ENCODE measurements at places on chromosomes 3 and 15. TPM values are rescaled to one million over a fixed set of nuclear protein-coding genes. Genes with fewer than 3 reads are reported as not detected.

SNX33 gene
- polyA plus RNA-seq = 0.43 TPM

SPSB4 gene
- not detected for polyA plus RNA-seq

KLHL18 gene
- polyA plus RNA-seq = 11.7 TPM

PLS1 gene
- polyA plus RNA-seq = 6.2 TPM

EPHB1 gene
- 0.48 TPM for polyA plus RNA-seq

GABRR3 gene
- polyA plus RNA-seq = not detected

GRCh38 chr3:72095521-72095920 lies 310.6 kb upstream of the PROK2 start:
- H3K4me3 ChIP-seq = no peak overlapping the region
- no peak for DNase-seq
- H3K27me3 ChIP-seq = no peaks in the 10 kb centered on the region
- no peak overlapping the region for H3K27ac ChIP-seq
- peaks cover 7% of the 10 kb centered on the region for H3K4me1 ChIP-seq

GRCh38 chr3:152969557-152970300 lies 134.8 kb downstream of the P2RY1 start:
- H3K36me3 ChIP-seq = no peaks in the 10 kb centered on the region
- H3K27ac ChIP-seq = no peak overlapping the region
- DNase-seq = no peak

DNA sequence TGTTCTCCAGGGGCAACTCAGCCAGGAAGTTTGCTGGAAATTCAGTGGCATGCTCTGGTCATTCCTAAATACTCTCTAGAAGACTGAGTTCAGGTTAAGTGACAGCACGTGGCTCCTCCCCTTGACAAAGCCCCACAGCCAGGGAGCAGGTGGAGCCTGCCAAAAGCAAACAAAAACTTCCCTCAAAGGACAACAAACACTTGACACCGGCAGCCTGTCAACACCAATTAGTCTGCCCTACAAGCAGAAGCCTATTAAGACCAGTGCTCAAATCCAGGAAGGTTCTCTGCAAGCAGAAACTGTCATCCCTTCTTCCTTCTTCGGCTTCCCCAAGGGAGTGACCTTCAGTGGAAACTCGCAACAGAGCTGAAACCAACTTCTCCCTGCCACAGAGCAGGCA lies 5.0 kb downstream of the MEX3B start:
- no peak overlapping the region for H3K27ac ChIP-seq
- H3K36me3 ChIP-seq = no peaks in the 10 kb centered on the region
- H3K27me3 ChIP-seq = peaks cover 5% of the 10 kb centered on the region

GRCh38 chr15:39966521-39966920 lies 32.6 kb downstream of the EIF2AK4 start:
- peaks cover 21% of the 10 kb centered on the region for H3K4me1 ChIP-seq
- H3K27ac ChIP-seq = no peak overlapping the region
- no peak overlapping the region for H3K4me3 ChIP-seq

GRCh38 chr3:187720337-187720670 lies 17.9 kb upstream of the RTP2 start:
- no peak overlapping the region for H3K27ac ChIP-seq
- H3K27me3 ChIP-seq = peaks cover 4% of the 10 kb centered on the region
- H3K4me3 ChIP-seq = no peak overlapping the region
- H3K4me1 ChIP-seq = no peaks in the 10 kb centered on the region
- no peak for DNase-seq
- peaks cover 28% of the 10 kb centered on the region for H3K36me3 ChIP-seq

DNA sequence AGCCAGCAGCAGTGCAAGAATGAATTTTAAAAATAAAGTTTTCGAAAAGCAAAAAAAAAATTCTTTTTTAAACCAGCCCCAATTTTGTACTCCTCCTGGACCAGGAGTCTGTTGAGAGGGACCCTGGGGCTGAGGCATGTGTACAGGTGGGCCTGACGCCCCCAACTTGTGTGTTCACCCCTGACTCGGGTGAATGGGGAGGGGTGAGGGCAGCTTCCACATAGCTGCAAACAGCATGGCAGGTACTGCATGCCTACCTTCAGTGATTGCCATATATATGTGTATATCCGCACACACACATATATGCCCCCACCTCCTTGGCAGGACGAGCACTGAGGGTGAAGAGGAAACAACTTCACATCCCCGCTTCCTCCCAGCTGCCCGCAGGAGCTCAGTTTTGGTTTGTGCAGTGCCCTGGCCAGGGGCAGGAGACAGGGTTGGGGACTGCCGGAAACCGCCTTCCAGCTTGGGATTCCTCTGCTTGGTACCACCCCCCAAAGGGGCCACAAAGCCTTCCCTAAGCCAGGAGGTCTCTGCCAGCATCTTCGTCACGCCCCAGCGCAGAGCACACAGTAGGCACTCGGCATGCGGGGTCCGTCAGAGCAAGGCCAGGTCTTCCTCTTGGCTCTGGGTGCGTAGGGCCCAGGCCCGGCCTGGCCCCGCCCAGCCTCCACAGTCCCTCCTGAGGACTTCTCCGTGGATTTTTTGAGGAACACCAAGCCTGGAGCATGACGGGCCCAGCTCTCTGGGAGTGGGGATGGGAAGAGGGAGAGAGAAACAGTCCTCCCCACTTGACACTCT lies 61.8 kb upstream of the RPL32 start:
- H3K4me1 ChIP-seq = peaks cover 52% of the 10 kb centered on the region
- H3K4me3 ChIP-seq = peak overlapping the region; percentile 25
- DNase-seq = no peak
- peaks cover 22% of the 10 kb centered on the region for H3K36me3 ChIP-seq
- H3K27ac ChIP-seq = no peak overlapping the region

- DNase-seq = no peak
- peaks cover 26% of the 10 kb centered on the region for H3K36me3 ChIP-seq
- H3K27ac ChIP-seq = peak overlapping the region; percentile 81
- no peaks in the 10 kb centered on the region for H3K27me3 ChIP-seq
- H3K4me1 ChIP-seq = peaks cover 2% of the 10 kb centered on the region
Measured at GRCh38 chr3:105676621-105677300, 192.1 kb downstream of the CBLB start.

DNA sequence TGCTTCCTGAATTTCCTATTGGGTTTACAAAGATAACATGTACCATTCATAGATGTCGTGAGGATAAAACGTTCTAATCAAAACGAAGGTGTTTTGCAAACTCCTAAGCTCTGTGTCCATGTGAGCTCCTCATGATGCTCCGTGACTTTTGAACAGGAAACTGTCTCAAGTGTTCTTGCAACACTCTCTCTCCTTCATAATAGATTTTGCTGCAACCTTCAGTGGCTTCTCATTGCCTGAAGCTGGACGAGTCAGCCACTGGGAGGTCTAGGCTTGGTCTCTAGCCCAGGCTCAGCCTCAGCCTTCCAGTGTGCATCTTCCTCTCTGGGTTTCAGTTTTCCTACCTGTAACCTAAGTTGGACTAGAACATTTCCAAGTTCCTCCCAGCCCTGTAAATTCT lies 18.7 kb upstream of the BCL2A1 start:
- H3K27me3 ChIP-seq = peaks cover 1% of the 10 kb centered on the region
- peaks cover 1% of the 10 kb centered on the region for H3K4me1 ChIP-seq
- no peak for DNase-seq
- H3K27ac ChIP-seq = no peak overlapping the region
- no peaks in the 10 kb centered on the region for H3K36me3 ChIP-seq

DNA sequence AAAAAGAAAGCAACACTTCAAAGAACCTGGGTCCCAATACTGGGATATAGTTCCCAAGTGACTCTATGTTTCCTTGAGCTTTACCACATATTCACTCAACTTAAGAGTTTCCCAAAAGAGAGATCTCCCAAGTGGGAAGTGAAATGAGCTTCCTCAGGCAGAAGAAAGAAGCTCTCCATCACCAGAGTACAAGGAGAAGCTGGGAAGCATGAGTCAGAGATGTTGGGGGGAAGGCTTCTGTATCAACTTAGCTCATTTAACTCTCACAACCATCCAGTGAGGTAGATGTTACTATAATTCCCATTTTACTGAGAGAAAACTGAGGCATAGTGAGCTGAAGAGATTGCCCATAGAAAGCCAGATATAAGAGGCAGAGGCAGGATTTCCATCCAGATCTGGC lies 47.0 kb upstream of the TRIM42 start:
- H3K27me3 ChIP-seq = peaks cover 3% of the 10 kb centered on the region
- no peak for DNase-seq
- no peaks in the 10 kb centered on the region for H3K36me3 ChIP-seq
- no peak overlapping the region for H3K4me3 ChIP-seq
- H3K27ac ChIP-seq = no peak overlapping the region

DNA sequence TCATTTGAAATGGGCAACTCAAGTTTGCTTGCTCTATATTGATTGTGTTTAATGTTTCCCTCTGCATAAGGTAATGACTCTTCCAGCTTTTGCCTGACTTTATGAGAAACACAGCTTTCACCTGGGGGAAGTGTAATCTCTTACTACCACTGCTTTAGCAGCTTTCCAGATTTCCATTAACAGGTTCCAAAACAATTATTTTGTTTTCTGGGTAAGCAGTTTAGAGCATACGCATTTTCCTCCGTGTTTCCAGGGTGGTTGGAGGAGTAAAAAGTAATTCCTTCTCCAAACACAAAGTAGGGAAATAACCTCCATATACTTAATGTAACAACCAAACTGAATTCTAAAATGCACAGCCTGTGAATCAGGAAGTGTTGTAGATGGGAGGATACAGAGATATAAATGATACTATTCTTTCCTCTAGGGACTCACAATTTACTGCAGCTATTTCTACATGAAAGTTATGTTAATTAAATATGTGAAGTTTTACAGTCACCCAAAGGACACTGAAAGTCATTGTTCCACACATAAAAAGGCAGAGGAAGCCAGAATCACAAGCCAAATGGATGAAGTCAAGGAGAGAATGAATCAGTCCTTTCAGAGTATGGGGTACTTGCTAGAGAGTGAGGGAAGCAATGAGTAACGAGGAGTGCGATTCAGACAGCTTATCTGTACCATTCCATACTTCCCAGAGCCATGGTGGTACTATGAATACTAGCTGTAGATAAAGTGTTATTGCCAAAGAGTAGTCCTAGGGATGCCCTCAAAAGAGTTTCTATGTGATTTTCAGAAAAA lies 16.6 kb downstream of the ST3GAL6 start:
- peaks cover 4% of the 10 kb centered on the region for H3K4me1 ChIP-seq
- H3K36me3 ChIP-seq = no peaks in the 10 kb centered on the region
- H3K27ac ChIP-seq = no peak overlapping the region
- H3K27me3 ChIP-seq = no peaks in the 10 kb centered on the region
- no peak for DNase-seq

DNA sequence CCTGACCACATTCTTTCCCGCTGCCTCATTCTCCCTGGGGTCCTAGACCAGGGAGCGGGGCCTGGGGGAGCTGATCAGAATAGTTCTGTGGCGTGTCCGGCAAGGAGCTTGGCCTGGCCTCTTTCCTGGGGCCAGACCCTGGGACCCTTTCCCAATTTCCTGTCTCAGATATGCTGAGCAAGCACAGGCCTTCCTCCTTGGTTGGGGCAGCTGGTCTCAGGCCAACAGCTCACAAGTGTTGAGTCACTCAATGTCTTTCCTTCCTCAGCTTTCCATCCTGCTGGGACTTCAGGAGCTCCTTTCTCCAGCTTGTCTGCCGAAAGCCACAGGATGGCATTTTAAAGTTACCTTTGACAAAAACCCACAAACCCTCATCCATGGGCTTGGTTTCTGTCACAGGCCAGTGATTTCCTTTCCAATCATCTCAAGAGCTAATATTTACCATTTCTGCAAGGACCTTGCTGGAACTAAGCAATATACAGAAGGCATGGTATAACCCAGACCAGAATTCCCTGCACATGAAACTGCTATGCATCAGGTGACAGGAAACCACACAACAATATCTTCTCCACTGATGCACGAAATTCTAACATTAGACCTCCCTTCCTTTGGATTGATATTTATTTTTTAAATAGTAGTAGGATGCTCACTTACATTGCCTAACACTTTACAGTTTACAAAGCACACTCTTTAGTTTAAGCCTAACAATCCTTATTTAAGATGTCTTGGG lies 19.5 kb upstream of the TIMP4 start:
- H3K4me3 ChIP-seq = no peak overlapping the region
- H3K27ac ChIP-seq = no peak overlapping the region
- H3K27me3 ChIP-seq = peaks cover 4% of the 10 kb centered on the region
- H3K4me1 ChIP-seq = no peaks in the 10 kb centered on the region
- no peaks in the 10 kb centered on the region for H3K36me3 ChIP-seq

DNA sequence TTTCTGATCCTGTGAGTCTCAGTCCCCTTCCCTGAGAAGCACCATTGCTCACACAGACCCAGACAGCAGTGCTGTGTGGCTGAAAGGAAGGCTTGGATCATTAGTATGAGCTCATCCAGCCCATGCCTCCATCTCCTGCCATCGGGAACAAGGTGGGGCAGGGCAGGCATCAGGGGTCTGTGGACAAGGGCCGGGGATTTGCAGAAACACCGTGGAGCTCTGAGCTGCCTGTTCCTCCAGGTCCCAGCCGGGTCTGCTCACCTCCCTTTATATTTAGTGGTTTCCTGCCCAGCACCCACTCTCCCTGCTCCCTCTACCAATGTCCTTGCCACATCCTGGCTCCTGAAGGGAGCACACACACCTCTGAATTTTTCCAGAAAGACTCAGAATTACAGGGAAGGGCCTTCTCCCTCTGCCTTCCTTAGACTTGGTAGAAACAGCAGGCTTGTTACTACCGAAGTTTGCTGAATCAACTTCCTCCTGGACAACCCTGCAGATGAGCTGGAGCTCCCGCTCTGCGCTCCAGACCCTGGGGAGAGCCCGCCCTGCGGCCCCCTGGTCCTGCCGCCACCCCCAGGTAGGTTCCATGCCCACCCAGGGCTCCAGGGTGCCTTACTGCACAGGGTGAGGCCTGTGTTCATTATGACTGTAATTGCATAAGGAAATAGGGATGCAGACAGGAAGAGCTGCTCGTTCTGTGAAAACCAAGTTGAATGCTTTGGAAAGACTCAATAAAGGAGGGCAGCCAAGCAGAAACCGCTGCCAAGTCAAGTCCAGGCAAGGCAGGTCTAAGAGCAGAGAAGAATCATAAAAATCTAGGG lies 128.1 kb downstream of the NSMCE3 start:
- DNase-seq = no peak
- H3K36me3 ChIP-seq = no peaks in the 10 kb centered on the region
- H3K4me3 ChIP-seq = no peak overlapping the region

- H3K36me3 ChIP-seq = no peaks in the 10 kb centered on the region
- H3K27me3 ChIP-seq = no peaks in the 10 kb centered on the region
- peak overlapping the region; percentile 16 for H3K27ac ChIP-seq
- H3K4me1 ChIP-seq = peaks cover 24% of the 10 kb centered on the region
- peak; percentile 29 for DNase-seq
Measured at GRCh38 chr3:189144645-189145044, 27.1 kb upstream of the TPRG1 start.

DNA sequence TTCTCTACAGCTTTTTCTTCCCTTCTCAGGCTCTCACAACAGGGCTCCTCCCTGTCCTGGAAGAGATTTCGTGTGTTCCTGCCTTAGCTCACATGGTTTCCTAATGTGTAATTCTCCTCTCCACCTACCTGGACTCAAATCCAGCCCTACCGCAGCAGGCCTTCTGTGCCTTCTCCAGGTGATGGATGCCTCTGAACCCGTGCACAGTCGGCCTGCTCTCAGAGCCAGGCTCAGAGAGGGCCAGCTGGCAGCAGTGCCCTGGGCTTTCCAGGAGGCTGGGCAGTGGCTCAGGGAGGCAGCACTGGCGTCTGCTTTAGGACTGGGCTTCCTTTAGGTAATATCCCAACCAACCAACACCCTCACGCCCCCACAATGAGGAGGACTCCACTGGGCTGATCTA lies 123.2 kb upstream of the TMC3 start:
- H3K27me3 ChIP-seq = peaks cover 5% of the 10 kb centered on the region
- no peaks in the 10 kb centered on the region for H3K36me3 ChIP-seq
- DNase-seq = no peak
- H3K27ac ChIP-seq = no peak overlapping the region
- no peaks in the 10 kb centered on the region for H3K4me1 ChIP-seq

GRCh38 chr3:123694366-123695087 lies 109.7 kb upstream of the HACD2 start:
- no peaks in the 10 kb centered on the region for H3K27me3 ChIP-seq
- H3K4me3 ChIP-seq = no peak overlapping the region
- H3K27ac ChIP-seq = no peak overlapping the region
- DNase-seq = no peak
- no peaks in the 10 kb centered on the region for H3K36me3 ChIP-seq

Measured in immature natural killer cell (primary cell).